ENCODE measurements at places on chromosomes 3 and 15.
A peak's percentile ranks its signal among the peaks of the same experiment; 100 is the strongest.

GRCh38 chr3:13517253-13517977 is 31.5 kb upstream of the FBLN2 start:
- DNase-seq = no peak

- no peak for DNase-seq
Measured at GRCh38 chr3:182829761-182830405, 36.6 kb downstream of the ATP11B start.

GRCh38 chr3:183879243-183879642 is 5.4 kb downstream of the PARL start:
- DNase-seq = no peak

DNA sequence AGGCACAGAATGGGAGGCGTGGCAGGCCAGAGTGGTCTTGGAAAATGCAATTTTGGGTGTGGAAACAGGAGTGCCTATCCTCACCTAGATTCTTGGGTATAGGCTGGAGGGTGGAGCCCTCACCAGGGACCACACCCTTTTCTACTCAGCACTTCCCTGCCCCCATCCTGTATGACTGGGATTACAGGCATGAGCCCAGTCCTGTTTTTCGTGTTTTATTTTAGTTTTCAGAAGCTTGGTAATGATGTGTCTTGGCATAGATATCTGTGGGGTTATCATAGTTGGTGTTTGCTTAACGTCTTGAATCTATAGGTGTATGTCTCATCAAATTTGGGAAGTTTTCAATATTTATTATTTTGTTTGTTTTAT is 248.7 kb upstream of the CBLB start:
- no peak for DNase-seq

DNA sequence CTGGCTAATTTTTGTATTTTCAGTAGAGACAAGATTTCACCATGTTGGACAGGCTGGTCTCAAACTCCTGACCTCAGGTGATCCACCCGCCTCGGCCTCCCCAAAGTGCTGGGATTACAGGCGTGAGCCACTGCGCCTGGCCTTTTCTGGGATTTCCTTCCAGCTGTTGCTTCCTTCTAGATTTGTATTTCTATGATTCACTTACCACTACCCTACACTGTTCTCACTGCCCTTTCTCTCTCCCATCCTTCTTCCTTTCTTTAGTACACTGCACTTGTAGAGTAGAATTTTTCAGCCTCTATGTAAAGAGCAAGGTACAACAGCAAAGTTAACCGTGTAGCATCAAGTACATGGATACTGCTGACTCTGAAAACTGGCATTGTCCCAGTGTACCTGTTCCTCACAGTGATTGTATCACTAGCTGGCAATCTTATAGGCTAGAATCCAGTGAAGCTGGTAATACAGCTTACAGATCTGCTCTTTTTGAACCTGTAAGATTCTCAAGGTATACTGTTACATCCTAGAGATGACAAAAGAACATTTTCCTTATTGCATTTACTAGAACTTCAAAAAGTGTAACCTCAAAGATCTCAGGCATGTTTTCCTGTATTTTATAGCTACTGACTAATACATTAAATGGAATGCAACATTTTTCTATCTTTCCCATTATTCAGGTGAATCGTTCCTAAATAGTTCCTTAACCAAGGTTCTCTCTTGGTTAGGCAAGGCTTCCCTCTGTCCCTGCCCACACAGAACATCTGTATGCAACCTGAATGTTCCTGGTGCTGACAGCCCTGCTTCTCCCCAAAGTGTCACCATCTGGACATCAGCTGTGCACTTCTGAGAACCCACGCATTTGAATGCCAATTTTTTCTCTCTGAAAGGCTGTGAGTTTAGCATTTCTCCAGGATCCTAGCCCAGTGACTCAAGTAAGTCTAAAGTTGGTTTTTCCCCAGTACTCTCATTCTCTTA is 74.1 kb upstream of the RAP2B start:
- DNase-seq = peak; percentile 58

DNA sequence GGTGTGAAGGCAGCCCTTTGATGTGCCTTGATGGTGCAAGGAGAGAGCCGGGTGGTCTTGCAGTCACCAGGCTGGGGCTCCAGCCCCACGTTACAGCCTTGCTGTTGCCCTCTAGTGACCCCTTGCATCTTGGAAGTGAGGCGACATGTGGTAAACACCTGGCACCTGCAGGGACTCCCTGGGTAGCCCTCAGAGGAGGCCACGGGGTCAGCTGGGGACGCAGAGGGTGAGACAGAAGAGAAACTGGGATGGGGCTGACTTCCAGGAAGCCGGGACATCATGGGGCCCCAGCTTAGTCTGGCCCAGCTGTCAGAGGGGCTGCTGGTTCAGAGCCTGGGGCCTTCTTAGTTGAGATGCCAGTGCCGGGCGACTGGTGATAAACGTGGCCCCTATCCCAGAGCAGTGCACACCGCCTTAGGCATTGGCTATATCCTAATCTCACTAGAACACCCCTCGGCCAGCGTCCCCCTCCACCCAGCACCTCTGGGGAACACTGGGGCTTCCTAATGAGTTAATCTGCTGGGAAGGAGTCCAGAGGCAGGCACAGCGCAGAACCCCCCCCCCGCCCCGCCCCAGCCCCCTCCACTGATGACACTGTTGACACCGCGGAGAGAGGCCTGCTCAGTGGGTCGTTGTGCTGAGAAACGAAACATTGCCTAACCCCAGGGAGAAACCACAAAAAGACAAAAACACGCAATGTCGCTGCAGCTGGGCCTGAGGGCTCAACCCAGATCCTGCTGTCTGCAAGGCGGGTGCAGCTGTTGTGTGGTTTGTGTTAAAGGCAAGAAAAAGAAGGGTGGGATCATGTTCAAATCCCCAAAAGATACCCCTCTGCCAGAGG is 60.5 kb upstream of the KLF13 start:
- no peak for DNase-seq

DNA sequence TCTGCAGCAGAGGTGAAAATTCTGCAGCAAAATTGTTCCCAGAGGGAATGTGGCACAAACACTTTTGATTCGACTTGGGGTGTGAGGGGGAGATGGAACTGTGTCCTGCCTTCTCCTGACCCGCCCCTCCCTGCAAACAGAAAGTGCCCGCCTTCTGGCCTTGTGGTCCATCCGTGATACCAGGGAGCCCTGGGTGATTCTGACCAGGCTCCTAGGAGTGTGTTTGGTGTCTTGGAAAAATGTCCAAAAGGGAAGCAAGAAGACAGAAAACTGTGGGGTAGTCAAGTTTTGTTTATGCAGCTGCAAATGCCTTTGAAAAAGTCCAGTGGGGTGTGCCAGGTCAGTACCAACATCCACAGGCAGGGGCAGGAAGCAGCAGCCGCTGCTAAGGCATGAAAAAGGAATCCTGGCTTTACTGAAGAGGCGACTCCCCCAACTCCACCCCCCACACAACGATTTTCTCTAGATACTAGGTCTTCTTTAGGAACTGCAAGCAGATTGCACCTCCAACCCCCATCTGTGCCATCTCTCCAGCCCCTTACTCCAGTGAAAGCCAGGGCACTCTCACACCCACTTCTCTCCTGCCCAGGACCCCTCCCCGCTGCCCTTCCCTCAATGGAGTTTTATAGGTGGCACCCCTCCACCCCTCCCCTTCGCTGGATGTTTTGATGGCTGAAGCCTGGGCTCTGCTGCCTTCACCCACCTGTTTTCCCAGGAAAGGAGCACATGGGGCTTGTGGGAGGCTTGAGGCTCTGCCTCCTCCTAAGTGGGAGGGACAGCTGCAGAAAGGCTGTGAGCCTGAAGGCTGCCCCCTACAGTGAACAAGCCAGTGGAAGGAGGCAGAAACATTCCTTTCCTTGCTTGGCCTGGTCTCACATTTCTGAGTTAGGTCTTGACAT is 82.4 kb upstream of the HERC1 start:
- no peak for DNase-seq

- no peak for DNase-seq
Measured at GRCh38 chr3:187802928-187803259, 57.6 kb upstream of the BCL6 start.

DNA sequence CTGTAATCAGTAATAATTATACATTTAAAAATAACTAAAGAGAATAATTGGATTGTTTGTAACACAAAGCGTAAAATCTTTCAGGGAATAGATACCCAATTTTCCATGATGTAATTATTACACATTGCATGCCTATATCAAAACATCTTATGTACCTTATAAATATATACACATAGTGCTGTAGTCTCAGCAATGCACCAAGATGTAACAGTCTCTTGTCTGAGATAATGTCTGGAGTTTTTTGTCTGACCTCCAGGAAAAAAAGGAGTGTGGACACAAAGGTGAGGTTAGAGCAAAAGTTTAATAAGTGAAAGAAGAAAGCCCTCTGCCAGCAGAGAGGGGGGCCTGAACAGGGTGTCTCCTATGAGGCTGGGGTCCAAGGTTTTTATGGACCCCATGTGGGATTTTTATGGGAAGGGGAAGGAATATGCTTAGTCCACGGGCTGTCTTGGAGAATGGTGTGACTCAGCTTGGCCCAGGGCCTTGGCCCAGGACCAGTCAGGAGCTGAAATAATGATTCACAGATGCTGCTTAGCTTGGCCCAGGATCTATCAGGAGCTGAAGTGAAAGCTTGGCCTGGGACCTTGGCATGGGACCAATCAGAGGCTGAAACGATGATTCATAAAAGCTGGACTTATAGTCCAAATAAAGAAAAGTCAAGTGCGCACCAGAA is 545.0 kb downstream of the ZPLD1 start:
- DNase-seq = peak; percentile 92

All from right forelimb (tissue), 1 donor.